ENCODE measurements at places on chromosomes 12 and 14. TPM values are rescaled to one million over a fixed set of nuclear protein-coding genes. Genes with fewer than 3 reads are reported as not detected.

The CFAP54 gene
- 0.86 TPM for total RNA-seq

The FOXN4 gene
- not detected for total RNA-seq

The LHX5 gene
- not detected for total RNA-seq

The KRT6C gene
- not detected for total RNA-seq

The TAS2R13 gene
- total RNA-seq, result 0.69 TPM

The PROX2 gene
- total RNA-seq, result not detected

The BBOF1 gene
- 4.6 TPM for total RNA-seq

The IQSEC3 gene
- total RNA-seq, result 0.17 TPM

The SYT1 gene
- total RNA-seq, result 10.1 TPM

The PGF gene
- 8.7 TPM for total RNA-seq

The REC8 gene
- 0.77 TPM for total RNA-seq

The GMFB gene
- 87.8 TPM for total RNA-seq

All from bronchial smooth muscle cell (primary cell).